ENCODE measurements at places on chromosomes 16 and 17. TPM values are rescaled to one million over a fixed set of nuclear protein-coding genes. Genes with fewer than 3 reads are reported as not detected.

Gene CTRB2
- not detected for total RNA-seq

Gene RCVRN
- total RNA-seq = not detected

Gene SNF8
- 47.5 TPM for total RNA-seq

Gene TMEM238L
- not detected for total RNA-seq

Gene SMIM22
- not detected for total RNA-seq

Gene RHBDL1
- under 0.01 TPM for total RNA-seq

Gene INO80E
- total RNA-seq = 12.5 TPM

Gene PMP22
- 92.9 TPM for total RNA-seq

Gene PTX4
- 1.0 TPM for total RNA-seq

Gene OMG
- total RNA-seq = not detected

Gene SULT1A3
- total RNA-seq = 1.6 TPM

Gene KRT34
- total RNA-seq = not detected

Gene DNAH9
- 1.0 TPM for total RNA-seq

Gene MARCHF10
- not detected for total RNA-seq

Gene DOC2A
- total RNA-seq = 0.52 TPM
